GM04504 (cell line): ENCODE measurements at places on chromosomes 2 and 18.

GRCh38 chr2:7007846-7008741 is 90.9 kb downstream of the RNF144A start:
- peak; percentile 43 for DNase-seq

DNA sequence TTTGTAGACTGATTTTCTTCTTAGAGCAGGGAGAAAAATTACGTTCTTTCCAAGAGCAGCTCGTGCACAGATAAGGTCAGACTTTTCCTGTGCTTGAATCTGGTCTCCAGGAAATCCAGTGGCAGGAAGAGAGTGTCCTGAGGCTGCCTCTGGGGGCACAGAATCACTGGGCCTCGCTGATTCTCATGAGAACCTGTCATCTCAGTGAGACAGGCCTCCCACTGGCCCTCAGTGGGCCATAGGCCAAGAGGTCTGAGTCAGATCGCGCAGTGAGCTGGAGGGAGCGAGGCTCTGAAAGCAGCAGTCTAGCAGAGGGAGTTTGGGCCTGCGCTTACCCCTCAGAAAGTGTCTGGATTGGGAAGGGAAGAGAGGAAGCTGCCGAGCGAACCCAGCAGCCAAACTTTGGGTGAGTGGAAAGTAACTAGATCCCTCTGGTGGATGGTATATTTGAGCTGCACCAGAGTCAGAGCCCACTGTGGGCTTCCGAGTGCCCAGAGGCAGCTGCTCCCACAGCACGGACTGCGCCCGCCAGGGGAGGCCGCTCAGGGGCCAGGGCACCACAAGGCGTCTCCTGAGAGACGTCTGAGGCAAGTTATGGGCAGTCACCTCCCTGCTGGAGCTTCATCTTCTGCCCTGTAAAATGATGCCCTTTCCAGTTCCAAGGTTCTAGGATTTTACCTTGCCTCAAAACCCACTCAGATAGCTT is 8.2 kb downstream of the GDF7 start:
- DNase-seq, result no peak

GRCh38 chr2:86671337-86671981 is 47.8 kb upstream of the RNF103 start:
- DNase-seq, result no peak

GRCh38 chr2:227720680-227721079 is 2.9 kb upstream of the SLC19A3 start:
- no peak for DNase-seq

DNA sequence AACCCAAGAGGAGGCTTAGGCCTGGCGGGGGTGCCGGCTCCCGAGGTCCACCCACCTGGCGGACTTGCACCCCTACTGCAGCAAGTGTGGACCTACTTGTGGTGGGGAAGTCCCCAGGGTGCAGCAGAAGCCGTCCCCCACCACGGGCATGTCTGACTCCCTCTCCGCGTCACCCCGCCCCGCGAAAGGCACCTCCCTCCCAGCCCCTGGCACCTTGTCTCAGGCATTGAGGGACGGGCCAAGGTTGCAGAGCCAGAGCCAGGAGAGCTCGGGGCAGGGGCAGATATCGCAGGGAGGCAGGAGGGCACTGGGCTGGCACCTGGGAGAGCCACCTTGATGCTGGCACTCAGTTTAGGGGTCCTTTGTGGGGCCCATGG is 19.0 kb downstream of the CROCC2 start:
- DNase-seq, result no peak

DNA sequence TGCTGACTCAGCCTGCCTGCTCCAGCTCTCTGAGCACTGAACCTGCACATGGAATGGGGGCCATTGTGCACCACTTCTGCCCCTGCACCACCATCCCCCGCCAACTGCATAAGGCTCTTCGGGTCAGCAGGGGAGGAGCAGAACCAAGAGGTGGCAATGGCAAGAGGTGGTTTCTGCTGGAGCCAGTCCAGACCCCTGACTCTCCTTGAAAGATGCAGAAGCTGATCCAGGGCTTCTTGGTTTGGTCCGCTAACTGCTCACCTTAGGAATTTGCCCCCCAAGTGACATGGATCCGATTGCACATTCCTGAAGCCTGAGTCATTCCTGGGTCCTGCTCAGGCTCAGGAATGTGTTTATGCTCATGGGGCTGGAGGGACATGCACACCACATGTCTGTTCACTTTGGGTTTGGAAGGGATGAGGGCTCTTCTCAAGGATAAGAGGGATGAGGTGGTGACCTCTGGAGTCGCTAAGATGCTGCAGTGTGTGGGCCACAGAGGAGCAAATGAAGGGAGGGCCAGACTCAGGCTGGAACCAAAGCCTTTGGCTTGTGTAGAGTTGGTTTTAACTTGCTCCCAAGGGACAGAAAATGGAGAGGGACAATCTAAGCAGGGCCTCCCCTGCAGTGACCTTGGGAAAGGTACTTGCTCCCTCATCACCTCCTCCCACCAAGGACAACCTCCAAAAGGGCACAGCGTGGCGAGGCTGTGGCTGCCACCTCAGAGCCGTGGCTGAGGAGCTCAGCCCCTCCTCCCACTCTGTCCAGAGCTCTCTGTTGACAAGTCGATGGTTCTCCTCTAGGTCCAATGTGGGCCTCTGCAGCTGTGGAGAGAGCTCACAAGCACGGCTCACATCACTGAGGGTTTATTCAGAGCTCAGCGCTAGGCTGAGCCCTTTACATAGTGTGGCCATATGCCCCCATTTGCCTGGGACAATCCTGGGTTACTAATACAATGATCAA is 66.2 kb downstream of the HS1BP3 start:
- peak; percentile 92 for DNase-seq

DNA sequence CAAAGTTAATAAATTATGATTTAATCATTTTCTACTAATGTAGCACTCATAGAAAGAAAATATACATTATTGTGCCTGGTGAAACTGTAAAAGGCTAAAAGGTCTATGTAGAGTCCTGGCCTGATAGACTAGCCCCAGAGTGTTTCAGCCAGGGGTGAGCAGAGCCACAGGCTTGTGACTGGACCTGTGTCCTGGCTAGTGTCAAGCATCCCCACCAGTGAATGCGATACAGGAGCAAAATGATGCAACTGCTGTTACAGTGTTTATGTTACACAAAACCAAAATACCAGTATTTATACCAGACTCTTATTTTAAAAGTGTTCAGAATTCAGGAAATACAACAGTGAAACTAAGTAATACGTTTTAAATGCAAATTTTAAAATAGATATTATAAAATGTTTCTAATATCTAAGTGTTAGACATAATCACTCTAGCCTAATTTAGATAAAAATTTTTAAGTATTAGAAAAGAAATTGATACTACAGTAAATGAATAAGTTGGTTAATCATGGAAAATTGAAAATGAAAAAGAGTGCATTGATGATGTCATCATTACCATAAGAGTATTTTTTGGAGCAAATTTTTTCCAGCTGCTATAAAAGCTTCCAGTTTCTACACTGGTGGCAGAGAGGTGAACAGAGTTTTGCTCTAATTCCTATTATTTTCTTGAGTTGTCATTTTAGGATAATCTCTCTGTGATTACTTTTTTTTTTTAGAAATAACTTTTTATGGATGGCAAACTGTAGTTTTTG is 6.2 kb upstream of the TSPYL6 start:
- no peak for DNase-seq

GRCh38 chr2:239226677-239227581 is 173.9 kb downstream of the HDAC4 start:
- no peak for DNase-seq

GRCh38 chr2:143083636-143084035 is 45.6 kb upstream of the ARHGAP15 start:
- peak; percentile 33 for DNase-seq

DNA sequence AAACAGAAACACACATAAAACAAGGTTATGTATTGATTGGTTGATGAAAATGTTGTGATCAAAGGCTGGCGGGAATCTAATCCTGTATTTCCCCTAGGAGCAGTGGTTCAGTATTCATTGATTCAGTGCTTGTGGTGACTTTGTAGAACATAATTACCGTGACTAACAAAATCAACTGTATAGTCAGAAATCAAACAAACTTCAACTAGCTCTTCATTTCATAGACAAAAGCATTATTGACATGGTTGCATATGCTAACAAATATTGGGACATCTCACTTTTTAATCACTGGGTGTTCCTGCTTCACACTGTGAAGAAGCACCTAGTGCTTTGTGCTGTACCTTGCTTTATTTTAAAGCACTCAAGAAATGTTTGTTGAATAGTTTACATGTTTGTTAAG is 41.4 kb downstream of the USP14 start:
- DNase-seq, result no peak

DNA sequence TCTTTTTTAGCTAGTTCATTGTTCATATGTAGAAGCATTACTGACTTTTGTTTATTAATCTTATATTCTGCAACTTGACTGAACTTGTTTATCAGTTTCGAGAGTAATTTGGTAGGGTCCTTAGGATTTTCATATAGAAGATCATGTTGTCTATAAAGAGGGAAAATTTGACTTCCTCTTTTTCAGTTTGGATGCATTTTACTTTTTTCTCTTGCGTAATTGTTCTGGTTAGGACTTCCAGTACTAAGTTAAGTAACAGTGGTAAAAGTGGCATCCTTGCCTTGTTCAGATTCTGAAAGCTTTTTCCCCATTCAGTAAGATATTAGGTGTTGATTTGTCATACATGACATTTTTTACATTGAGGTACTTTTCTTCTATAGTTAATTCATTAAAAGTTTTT is 726.0 kb downstream of the KCNJ3 start:
- DNase-seq, result no peak

GRCh38 chr2:69594341-69594740 is 49.2 kb downstream of the AAK1 start:
- peak; percentile 17 for DNase-seq

DNA sequence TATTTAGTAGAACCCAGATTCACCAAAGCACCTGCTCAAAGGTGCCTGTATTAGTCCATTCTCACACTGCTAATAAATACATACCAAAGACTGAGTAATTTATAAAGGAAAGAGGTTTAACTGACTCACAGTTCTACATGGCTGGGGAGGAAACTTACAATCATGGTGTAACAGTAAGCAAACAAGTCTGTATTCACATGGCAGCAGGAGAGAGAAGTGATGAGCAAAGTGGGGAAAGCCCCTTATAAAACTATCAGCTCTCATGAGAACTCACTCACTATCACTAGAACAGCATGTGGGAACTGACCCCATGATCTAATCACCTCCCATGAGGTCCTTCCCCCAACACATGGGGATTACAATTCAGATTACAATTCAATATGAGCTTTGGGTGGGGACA is 28.0 kb upstream of the DDX18 start:
- no peak for DNase-seq

- DNase-seq, result no peak
Observed at GRCh38 chr2:173053043-173053699, 22.5 kb upstream of the MAP3K20 start.
